Activated CD4-positive, alpha-beta memory T cell treated with anti-CD3 and anti-CD28 coated beads for 36 hours (primary cell): ENCODE measurements at places on chromosomes 5 and 9. TPM values are rescaled to one million over a fixed set of nuclear protein-coding genes. Genes with fewer than 3 reads are reported as not detected.

- no peak for DNase-seq
Measured at GRCh38 chr5:9621379-9621903, 8.7 kb downstream of the TAS2R1 start.

The SLCO6A1 gene
- not detected for total RNA-seq

The ARHGEF39 gene
- total RNA-seq, result 28.1 TPM

- no peak for DNase-seq
Measured at GRCh38 chr9:87657893-87658292, 68.0 kb upstream of the CTSL start.

- DNase-seq, result no peak
Measured at GRCh38 chr5:36646507-36647023, 40.2 kb downstream of the SLC1A3 start.

DNA sequence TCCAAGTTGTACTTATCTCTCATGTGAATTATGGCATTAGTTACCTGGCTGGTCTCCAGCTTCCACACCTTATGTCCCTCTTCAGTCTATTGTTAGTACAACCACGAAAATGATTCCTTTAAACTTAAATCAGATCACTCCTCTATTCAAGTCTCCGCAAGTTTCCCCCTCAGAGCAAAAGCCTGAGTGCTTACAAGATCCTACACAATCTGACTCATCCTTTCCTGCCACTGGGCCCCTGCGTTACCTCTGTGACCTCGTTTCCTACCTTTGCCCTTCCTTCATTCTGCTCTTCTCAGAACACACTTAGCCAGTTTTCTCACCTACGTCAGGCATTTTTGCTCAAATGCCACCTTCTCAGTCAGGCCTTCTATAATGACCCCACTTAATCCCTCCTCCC is 45.1 kb upstream of the GLIS3 start:
- DNase-seq, result peak; percentile 79

DNA sequence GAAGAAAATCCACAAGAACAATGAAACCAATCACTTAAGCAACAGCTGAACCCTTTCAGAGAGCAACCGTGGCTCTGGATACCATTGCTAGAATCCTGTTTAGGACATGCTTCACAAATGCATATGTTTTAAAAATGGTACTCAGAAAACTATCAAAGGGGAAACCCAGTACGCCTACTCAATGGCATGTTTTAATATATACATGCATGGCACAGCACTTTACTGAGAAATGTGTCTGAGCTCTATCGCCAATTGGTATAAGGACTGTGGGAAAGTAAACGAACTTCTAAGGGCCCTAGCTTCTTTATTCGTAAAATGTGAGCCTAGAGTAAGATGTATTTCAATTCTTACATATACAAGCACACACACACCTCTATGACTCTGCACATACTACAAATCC is 72.3 kb downstream of the PTBP3 start:
- DNase-seq, result no peak

- DNase-seq, result peak; percentile 19
Measured at GRCh38 chr5:116766470-116766947, 191.9 kb upstream of the SEMA6A start.

The GTF2H2 gene
- total RNA-seq, result 55.0 TPM

GRCh38 chr5:76688212-76688611 is 27.7 kb upstream of the F2R start:
- no peak for DNase-seq

DNA sequence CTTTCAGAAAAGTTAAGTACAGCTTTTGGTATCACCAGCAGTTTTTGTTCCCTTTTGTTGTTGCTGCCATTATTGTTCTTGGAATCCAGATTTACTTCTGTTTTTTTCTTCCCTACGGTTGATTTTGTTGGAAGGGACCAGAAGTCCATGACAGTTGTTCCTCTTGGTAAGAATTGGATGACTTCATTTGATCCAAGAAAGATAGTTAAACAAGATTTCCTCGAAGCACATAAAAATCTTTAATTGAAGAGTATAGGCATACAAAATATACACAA is 65.4 kb downstream of the CDC42SE2 start:
- no peak for DNase-seq

The TMEM38B gene
- total RNA-seq, result 12.1 TPM

DNA sequence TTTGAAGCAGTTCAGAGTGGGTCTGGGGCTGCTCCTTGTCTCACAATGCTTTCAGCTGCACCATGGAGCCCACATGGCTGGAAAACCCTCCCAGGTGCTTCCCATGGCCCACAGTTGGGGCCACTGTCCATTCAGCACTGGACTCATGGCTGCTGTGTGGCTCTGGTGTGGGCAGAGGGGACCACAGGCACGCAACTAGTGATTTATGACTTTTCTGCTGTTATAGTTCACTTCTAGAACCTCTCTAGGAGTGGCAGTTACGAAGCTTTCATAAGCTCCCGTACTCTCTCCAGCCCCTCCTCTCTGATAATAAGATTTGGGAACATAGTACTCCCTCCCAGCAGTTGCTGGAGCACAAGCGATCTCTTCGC is 29.0 kb downstream of the GLRA1 start:
- DNase-seq, result no peak

GRCh38 chr5:59125011-59125961 is 542.4 kb downstream of the RAB3C start:
- DNase-seq, result peak; percentile 47

GRCh38 chr9:61670616-61671015 is 480.8 kb downstream of the SPATA31A7 start:
- no peak for DNase-seq

The LVRN gene
- 0.10 TPM for total RNA-seq

- no peak for DNase-seq
Measured at GRCh38 chr9:16727452-16728136, 142.9 kb downstream of the BNC2 start.

The FTMT gene
- total RNA-seq, result not detected

The SNCB gene
- total RNA-seq, result not detected

GRCh38 chr5:35324679-35325078 is 94.4 kb upstream of the PRLR start:
- DNase-seq, result no peak

DNA sequence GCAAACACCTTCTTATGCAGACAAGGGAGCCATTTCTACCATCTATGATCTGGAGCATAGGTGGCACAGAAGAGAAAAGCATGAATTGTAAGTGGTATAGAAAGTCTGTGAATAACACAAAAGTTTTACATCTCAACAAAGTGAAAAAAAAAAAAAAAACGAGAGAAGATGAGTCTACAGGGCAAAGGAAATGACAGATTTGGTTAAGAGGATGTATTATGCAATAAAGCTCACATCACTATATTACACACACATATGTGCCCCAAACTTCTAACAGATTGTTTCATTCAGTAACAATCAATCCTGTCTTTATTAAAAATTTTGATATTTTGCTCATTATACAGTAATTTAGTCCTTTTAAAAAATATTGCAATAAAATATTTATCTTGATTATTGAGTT is 49.8 kb downstream of the CERT1 start:
- no peak for DNase-seq

DNA sequence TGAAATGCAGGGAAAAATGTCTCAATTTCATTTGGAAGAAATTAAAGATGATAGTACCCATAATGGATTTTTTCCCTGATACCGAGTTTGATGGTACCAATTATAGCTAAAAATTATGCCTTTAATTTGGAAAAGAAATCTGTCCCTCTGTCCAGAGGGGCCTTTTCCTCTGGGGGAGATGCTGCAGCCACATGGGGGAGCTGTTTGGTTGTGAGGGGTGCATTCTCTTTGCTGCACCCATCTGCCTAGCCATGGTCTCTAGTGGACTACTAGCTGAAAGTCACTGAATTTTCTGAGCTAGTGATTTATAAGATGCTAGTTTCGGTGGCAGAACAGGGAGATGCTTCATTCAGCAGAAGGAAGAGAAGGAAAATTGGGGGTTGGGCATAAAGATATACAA is 9.6 kb downstream of the SEC61B start:
- peak; percentile 60 for DNase-seq

DNA sequence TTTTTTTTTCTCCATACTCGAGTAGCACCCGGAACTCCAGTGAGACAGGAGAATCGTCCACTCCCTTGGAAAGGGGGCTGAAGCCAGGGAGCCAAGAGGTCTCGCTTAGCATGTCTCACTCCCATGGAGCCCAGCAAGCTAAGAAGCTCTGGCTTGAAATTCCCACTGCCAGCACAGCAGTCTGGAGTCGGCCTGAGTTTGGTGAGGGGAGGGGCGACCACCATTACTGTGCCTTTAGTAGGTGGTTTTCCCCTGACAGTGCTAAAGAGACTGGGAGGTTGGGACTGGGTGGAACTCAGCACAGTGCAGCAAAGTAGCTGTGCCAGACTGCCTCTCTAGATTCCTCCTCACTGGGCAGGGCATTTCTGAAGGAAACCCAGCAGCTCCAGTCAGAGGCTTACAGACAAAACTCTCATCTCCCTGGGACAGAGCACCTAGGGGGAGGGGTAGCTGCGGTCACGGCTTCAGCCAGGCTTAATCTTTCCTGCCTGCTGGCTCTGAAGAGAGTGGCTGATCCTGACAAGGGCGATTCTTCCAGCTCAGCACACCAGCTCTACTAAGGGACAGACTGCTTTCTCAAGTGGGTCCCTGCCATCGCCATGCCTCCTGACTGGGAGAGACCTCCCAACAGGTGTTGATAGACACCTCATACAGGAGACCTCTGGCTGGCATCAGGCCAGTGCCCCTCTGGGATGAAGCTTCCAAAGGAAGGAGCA is 414.5 kb upstream of the ZNF608 start:
- DNase-seq, result no peak
